Heart left ventricle (tissue), 16 donors: ENCODE measurements at places on chromosomes 12 and 14. TPM values are rescaled to one million over a fixed set of nuclear protein-coding genes. Genes with fewer than 3 reads are reported as not detected.
A peak's percentile ranks its signal among the peaks of the same experiment; 100 is the strongest.

GRCh38 chr12:51374361-51374760 lies 16.8 kb downstream of the GALNT6 start:
- DNase-seq = no peak

DNA sequence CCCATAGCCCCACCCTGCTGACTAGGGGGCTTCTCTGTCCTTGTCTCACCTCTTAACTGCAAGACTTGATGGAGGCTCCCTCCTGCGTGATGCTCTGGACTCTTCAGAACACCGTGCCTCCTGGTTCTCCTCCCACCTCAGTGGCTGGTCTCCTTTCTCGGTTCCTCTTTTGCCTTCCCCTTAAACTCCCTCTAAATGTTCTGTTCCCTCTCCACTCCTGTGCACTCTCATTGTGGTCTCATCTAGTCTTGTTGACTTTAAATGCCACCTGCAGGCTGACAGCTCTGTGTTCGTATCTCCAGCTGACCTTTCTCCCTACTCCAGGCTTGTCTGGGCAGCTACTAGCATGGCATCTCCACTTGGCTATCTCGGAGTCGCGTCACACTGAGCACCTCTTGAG lies 28.3 kb downstream of the DYNC1H1 start:
- DNase-seq = no peak

ERP27 gene
- 0.12 TPM for polyA plus RNA-seq

DNA sequence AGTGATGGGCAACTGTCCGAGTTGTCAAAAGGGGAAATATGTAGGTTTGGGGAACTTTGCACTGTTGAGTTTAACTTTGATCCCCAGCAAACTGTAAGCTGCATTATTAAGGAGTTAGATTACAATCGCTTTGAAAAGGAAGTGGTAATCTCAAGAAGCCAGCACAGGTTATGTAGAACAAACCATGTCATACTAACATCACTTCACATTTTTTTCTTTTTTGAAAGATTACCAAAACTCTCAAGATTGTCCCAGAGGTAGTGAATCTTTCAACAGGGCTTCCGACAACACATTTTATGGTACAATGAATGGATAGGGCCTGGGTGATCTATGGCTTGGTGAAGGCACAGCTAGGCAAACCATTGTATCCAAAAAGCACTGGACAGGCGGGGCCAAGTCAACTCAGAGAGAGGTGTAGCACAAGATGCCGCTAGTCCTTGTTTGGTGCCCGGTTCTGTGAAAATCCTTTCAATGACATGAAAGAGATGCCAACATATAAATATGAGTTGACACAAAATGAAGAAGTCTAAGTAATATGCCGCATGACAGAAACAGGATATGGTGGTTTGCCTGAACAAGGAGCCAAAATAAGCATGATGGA lies 24.3 kb upstream of the PARP11 start:
- DNase-seq = no peak

- DNase-seq = no peak
Observed at GRCh38 chr12:127489061-127489460, 777.9 kb upstream of the TMEM132C start.

DNA sequence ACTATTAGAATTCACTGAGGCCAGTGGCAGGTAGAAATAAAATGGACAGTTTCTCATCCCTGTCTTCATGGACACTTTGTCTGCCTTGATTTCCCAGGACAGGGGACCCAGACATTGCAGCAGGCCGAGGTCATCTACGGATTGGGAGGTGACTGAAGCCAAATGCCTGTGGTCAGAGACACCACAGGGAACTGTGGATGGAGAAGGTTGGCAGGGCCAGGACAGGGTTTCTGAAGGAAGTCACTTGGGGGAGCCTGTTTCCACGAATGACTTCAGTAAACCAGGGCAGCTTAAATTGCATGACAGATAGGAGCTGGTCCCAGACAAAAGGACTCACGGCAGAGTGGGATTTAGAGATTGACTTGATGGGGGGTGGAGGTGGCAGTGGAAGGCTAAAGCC lies 224.9 kb downstream of the NTF3 start:
- DNase-seq = no peak

- DNase-seq = no peak
Observed at GRCh38 chr14:40340708-40341107, 908.5 kb upstream of the FBXO33 start.

SMCO2 gene
- polyA plus RNA-seq = not detected

DNA sequence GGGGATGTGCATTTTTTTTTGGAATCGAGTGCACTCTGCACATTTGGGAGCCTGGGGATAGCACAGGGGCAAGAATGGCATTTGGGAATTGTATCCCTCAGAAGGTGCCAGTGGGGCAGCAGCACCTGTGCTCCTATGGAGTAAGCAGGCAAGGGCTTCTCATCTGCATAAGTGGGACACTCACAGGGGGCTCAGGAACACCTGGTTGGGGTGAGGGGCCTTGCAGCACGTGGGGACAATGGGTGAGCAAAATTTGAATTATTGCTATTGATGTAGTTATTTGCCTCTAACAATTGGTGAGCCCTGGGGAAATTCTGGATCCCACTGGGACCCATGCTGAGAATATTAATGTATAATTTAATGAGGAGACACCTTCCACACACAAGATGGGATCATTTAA lies 274.2 kb downstream of the TTC6 start:
- DNase-seq = no peak

BMAL2 gene
- polyA plus RNA-seq = 0.30 TPM

DNA sequence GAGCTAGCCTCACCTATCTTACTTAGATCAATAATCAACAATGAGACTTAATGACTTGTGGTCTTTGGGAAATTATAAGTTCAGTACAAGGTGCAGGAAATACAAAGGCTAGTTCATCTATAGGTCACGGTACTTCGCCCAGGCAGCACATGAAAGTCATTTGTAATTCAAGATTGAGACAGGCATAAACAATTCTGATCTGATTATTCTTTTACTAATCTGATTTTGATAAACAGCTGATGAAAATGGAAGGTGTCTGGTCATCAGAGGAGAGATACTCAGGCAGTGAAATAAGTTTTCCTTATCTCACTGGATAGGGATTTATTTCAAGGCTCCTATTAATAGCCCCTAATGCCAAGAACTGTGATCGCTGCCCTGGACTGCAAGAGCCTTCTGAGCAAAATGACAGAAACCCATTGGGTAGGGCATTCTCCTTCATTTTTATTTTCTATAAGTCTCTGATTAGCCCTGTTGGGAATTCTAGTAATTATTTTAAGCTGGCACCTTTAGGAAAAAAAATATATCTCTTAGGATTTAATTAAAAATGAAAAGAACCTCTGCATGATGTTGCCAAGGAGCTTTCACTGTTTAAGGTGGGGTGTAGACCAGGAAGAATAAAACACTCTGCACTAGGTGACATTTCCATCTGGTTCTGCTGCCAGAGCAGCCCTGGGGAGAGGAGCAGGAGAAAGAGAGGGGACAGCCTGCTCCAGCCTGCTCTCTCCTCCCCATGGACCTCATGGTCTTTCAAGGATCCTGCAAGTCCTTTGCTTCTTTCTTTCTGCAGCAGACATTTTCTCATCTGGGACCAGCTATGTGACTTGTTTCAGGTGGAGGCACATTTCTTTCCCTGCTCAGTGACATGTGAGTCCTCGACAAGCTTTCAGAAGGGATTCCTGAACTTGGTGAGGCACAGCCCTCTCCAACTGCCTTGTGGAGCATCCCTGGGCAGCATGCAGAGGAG lies 44.8 kb downstream of the SSPN start:
- no peak for DNase-seq

DNA sequence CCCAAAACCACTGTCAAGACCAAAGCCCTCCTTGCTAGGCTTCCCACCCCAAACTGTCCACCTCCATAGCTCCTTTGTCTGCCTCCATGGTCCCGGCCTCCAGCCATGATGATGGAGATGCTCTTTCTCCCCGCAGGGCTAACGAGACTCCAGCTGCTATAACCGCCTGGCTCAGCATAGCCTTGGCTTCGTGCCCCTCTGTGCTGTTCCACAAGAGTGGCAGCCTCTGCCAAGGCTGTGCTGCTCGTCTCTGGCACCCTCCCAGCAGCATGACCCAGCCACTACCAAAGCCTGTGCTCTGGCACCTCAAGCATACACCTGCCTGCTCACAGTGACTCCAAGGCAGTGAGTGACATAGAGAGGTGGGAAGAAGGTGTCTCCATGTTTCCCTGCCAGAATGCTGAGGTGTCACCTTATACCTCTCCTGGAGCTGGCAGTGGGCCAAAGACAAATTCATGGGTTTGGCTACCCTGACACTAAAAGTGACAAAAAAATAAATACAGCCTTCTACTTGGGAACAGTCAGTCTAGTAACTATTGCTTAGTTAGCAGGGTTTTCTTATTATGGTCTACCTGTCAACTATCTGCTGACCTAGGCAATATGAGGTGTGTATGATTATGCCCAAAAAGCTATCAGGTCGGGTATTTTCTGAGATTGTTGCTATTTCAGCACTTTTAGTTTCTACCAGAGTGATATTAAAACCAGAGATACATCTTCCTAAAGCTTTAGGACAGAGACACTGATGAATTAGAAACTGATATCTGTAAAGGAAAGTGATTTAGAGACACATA lies 16.1 kb upstream of the KRT73 start:
- DNase-seq = peak; percentile 79

DNA sequence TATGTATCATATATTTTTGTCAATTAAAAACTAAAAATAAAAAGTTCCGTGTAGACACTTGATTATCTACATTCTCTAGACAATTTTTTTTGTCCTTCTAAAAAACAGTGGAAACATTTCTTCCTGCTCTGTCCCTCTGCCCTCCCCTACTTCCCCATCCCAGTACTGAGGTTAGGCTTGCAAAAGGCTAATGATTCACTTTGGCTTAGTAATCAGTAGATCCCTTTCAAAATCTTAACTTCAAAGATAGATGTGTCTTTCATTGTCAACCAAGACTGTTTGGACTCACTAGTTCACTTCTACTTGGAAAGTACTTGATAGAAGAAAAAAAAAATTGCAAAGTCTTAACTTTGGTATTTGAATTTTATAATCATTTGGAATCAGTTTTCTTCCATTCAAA lies 3.8 kb downstream of the SETD3 start:
- DNase-seq = no peak

- DNase-seq = no peak
Observed at GRCh38 chr14:83478741-83479140, 1945.1 kb upstream of the SEL1L start.

DNA sequence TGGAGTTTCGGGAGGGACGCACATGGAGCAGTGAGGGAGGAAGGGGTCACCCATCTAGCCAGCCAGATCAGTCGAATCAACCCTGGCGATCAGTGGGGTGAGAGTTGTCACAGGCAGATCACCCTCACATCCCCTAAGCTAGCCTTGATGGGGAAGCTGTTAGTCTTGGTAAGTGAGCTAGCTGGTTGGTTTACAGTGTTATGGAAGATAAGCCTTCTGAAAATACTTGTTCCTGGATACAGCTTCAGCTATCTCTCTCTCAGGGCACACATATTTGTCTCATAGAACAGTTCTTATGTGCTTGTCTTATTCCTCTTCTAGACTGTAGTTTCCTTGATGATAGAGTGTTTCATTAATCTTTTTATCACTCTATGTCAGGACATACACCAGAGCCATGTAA lies 26.2 kb upstream of the MANSC4 start:
- DNase-seq = no peak

DNA sequence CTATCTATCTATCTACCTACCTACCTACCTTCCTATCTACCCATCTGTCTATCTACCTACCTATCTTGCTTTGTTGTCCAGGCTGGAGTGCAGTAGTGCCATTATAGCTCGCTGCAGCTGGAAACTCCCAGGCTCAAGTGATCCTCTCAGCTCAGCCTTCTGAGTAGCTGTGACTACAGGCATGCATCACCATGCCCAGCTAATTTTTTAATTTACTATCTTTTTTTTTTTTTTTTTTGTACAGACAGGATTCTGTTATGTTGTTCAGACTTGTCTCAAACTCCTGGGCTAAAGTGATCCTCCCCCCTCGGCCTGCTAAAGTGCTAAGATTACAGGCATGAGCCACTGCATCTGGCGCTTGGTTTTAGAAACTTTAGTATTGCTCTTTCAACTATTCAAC lies 762.4 kb downstream of the SLC6A15 start:
- DNase-seq = no peak

TGM1 gene
- 0.61 TPM for polyA plus RNA-seq

CCDC38 gene
- 0.03 TPM for polyA plus RNA-seq

HOXC5 gene
- not detected for polyA plus RNA-seq

DNA sequence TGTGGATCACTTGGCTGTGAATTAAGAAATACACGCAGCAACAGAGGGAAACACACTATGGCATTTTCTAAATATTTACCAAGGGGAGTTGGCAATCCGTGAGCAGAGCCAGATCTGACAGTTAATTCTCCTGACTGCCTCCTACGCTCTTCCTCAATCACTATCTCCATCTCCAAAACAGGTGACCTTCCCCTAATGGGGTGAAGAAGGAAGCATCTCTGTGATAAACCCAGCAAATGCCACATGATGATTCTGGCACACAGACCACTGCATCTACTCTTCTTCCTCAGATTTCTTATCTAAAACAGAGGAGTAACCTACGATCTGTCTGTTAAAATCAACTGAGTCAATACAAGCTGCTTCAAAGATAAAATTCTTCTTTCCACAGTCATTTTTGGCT lies 4.4 kb downstream of the SPTB start:
- no peak for DNase-seq

- DNase-seq = no peak
Observed at GRCh38 chr14:62604524-62604923, 440.7 kb downstream of the KCNH5 start.

PRR4 gene
- 5.5 TPM for polyA plus RNA-seq

DNA sequence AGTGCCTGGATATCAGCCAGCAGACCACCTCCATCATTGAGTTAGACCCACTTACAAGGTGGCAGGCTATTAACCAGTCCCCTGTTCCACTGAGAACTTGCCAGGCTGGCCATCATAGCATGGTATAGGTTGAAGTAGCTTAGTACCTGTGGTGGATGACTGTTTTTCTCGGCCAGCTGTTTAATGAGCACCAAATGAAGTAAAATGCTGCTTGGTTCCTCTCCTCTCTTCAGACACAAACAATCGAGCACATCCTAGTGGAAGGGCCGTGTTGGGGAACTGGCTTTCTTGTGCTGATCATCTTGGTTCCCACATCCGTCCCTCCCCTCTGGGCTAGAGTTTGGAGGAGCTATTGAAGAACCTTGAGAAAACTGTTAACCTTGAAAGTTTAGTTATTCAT lies 486.2 kb downstream of the RAD51B start:
- DNase-seq = no peak

MIP gene
- not detected for polyA plus RNA-seq

DNA sequence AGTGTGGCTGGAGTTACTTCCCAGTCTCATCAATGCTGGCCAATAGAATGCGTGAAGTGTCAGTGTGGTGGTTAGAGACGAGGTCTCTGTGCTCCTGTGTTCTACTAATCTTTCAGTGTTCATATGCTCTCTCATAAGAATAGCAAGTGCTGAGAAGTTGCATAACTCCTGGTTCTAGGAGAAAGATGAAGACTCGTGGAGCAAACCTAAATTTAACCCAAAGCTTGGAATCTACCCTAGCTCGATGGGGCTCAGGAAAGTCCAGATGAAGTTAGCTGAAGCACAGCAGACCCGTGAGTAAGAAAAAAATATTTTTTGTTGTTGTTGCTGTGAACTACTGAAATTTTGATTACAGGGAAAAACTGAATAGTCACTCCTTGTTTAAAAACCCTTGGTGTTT lies 412.6 kb downstream of the APAF1 start:
- DNase-seq = no peak

- no peak for DNase-seq
Observed at GRCh38 chr14:65421201-65421981, 8.9 kb downstream of the FUT8 start.
